Chondrocyte (in vitro differentiated cells): ENCODE measurements at places on chromosomes 1 and 21. TPM values are rescaled to one million over a fixed set of nuclear protein-coding genes. Genes with fewer than 3 reads are reported as not detected.

The LCE3E gene
- not detected in 3 replicates for total RNA-seq

The OVAAL gene
- not detected in 3 replicates for total RNA-seq

The NID1 gene
- total RNA-seq = 73.0 to 102 TPM (median 99.1 TPM) in 3 replicates

The OLIG2 gene
- 0.36 to 0.50 TPM (median 0.46 TPM) in 3 replicates for total RNA-seq

DNA sequence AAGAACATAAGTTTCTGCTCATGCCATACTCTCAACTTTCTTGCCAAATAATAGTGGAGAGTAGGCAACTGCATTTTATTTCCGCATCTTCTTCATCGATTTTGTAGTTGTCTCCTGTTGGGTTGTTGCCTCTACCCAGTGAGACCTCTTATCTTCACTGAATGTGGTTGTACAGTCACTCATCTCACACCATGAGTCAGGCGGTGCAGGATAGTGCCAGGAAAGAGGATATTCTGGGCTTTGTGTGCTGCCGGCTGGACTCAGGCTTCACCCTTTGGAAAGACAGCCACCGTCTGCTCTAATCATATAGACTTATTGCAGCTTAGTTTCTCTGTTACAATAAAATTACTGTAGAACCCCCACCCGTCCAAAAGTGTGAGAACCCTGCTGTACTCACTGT lies 154.3 kb upstream of the USP24 start:
- no peak for DNase-seq

GRCh38 chr21:46095083-46095719 lies 2.7 kb upstream of the COL6A2 start:
- DNase-seq = no peak

DNA sequence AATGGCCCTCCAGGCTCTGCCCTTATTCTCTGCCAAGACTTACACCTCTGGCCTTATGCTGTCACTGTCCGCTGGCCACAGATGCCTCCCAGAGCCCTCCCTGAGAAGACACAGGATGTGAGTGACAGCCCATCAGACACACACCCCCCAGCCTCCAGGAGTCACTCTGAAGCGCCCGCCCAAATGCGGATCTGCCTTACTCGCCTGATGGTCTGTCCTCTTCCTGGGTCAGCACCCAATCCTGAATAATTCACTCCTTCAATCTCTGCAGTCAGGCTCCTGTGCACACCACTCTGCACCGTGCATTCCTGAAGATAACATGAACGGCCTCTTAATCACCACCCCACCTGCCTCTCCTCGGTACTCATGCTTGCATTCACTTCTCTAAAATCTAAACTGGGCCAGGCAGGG lies 14.7 kb downstream of the CLSTN1 start:
- no peak for DNase-seq

DNA sequence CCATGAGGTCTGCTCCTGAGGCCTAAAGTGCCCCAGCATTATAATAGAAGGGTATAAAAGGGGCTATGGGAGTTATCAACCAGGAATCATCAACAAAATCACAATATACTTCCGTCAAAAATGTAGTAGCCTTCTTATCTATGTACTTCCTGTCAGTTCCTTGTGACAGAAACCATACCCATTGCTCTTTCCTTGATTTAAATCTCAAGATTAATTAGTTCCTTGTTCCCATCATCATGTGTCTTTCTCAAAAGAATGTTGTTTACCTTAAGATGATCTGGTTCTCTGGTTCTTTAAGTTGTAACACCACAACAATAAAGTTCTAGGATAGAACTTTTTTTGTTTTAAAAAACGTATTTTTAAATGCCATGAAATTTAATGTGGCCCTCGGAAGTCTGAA lies 833.3 kb downstream of the LTN1 start:
- no peak for DNase-seq

DNA sequence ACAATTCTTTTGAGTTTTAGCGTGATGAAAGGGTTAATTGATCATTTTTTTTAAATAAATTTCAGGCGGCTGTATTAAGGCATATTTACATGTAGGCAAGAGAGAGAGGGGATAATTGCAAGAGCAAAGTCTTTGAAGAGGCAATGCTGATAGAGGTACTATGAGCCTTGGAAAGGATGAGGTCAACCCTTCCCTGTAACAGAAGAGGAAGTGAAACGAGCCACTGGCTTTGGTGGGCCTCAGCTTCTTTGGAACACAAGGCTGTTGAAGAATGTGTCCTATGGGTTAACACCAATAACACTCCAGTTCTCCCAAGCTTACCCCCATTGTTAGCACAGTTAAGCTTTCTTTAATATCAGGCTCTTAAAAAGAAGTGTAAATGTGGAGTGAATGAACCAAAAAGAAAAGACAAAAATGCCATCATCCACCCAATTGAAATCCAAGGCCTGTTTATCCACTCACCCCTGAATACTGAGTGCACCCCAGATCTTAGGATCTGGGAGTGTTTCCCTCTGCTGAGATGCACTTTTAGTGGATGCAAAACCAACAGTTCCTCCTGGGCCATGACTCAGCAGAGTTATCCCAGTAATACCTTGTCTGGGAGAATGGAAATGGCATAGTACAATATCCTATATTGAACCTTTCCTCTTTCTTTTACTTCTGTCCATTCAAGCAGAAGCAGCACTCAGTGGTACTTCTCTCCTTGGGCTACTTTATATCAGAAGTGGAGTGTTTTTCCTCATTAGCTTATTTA lies 216.4 kb downstream of the SLC44A5 start:
- DNase-seq = no peak
